ENCODE measurements at places on chromosomes 11 and 22.

- no peak for DNase-seq
Observed at GRCh38 chr22:38727530-38728451, 22.0 kb downstream of the GTPBP1 start.

DNA sequence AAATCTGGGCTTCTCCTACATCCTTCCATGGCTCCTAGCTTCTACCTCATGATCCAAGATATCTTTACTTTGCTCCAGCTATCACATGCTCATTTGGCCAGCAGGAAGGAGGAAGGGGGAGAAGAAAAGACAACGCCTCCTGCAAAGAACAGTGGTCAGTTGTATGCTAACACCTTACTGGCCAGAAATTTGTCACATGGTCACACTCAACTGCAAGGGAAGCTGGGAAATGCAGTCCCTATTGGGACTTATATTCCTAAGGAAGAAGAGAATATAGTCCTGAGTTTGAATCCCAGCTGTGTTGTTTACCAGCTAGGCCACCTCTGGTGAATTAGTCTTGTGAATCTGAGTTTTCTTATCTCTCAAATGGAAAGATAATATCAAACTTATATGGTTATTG lies 272.0 kb downstream of the BLID start:
- DNase-seq: no peak

GRCh38 chr22:47918276-47918921 lies 1155.9 kb downstream of the TBC1D22A start:
- no peak for DNase-seq

DNA sequence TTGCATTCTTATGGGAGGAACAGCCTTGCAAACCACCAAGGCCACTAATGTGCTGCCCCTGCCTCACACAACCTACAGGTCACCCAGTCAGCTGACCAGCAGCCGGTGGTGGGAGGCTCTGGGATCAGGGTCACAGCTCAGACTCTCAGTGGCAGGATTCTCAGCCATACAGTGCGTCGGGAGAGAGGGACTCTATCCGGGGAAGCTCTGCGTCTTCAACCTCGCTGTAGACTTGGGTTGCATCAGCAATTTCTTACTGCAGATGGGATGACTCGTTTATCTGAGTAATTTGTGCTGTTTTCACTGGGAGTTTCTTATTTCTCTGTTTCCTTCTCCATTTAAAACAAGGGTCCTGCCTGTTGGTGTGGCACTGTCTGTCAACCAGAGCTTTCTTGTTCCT lies 257.7 kb downstream of the TBC1D22A start:
- no peak for DNase-seq

DNA sequence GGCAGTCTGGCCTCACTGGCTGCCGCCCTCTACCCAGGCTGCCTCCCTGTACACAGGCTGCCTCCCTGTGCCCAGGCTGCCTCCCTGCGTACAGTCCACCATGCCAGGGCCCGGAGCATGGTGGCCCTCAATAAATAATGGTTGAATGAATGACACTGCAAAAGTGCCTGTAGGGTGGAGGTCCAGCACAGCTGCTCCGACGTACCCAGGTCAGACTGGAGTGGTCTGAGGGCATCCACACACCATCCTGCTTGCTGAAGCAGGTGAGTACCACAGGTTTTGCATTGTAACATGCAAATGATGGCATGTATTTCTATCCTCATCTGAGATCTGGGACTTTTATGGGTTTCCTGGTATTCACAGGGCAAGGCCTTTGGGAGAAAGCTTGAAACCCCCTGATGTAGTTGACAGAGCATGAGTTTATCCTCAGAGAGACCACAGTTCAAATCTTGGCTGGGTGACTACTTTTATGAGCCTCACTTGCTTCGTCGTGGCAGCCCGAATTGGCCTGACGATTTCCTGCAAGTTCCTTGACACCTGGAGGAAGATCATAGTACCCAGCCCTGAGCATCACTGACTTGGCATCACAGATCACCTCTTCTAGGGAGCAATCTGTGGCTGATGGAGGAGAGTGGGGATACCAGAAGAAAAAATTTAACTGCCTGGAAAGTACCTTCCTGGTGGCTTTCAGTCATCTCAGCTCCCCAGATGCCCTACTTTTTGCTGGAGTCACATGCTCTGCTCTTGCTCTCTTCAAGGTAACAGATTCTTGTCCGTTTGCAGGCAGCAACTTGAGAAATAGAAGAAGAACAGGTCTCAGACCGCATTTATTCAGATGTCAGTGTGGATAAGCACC lies 16.0 kb upstream of the CYB5R3 start:
- no peak for DNase-seq

- no peak for DNase-seq
Observed at GRCh38 chr22:44988671-44989070, 21.1 kb downstream of the PHF21B start.

GRCh38 chr11:20762116-20762844 lies 92.9 kb downstream of the NELL1 start:
- peak; percentile 24 for DNase-seq

GRCh38 chr11:34603129-34604001 lies 17.5 kb upstream of the EHF start:
- no peak for DNase-seq

- no peak for DNase-seq
Observed at GRCh38 chr11:3865388-3866193, 10.1 kb downstream of the STIM1 start.

DNA sequence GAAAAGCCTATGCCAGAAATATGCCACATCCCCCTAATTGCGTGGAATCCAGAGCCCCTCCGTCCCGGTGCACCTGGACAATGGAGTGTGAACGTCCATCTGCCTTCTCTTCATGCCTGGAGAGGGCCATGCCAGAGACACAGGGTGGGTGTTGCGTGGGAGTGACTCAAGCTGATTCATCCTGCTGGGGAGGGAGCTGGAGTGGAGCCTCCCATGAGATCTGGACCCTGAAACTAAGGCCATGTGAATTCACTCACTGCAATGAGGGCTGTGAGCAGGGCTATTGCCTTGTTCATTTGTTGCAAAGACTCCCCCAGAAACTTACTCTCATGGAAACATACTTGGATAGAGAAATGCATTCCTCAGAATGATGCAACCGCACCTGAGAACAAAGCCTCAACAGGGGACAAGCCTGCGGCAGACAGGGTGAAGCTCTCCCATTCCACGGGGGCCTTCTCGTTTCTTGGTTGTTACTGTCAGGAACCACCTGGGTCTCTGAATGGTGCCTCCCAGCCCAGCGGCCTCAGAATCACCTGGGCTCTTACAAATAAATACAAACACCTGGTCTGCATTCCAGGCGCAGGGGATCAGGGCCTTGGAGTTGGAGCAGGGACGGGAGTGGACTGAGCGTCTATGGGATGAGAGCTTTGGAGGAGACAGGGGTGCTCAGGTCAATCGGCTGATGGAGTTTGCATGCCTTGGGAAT lies 1031.2 kb downstream of the BRD1 start:
- no peak for DNase-seq

- DNase-seq: no peak
Observed at GRCh38 chr11:86204356-86204755, 40.2 kb upstream of the EED start.

DNA sequence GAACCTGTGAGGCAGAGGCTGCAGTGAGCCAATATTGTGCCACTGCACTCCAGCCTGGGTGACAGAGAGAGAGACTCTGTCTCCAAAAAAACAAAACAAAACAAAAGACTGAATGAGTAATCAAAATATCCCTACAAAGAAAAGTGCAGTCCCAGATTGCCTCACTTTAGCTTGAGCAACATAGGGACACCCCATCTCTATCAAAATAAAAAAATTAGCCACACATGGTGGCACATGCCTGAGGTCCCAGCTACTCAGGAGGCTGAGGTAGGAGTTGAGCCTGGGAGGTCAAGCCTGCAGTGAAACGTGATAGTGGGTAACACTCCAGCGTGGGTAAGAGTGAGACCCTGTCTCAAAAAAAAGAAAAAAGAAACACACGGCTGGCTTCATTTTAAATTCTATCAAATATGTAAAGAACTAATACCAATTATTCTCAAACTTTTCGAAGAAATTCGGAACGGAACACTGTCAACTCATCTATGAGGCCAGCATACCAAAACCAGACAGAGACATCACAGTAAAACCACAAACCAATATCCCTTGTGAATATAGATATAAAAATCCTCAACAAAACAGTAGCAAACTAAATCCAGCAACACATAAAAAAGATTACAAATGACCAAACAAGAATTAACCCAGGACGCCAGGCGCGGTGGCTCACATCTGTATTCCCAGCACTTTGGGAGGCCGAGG lies 12.9 kb downstream of the CHEK2 start:
- DNase-seq: no peak

- DNase-seq: no peak
Observed at GRCh38 chr11:47986742-47987141, 6.4 kb downstream of the PTPRJ start.

- no peak for DNase-seq
Observed at GRCh38 chr11:129195682-129196081, 3.6 kb upstream of the ARHGAP32 start.

DNA sequence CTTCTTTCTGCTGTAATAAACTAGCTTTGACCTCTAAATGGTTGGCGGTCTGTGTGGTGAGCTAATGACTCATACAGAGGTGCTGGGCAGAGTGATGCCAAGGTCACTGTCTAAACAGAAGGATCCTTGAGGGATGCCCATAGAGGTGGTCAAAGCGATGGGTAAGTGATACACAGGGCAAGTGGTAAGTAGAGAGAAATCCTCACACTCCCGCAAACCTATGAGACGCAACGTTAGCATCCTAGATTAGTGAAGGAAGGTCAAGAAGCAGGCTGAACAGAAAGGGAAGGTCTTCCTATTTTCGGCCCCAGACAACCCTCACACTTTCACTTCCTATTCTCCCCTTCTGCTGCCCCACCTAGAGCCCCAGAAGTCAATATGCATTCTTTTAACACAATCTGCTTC lies 65.6 kb upstream of the SESN3 start:
- DNase-seq: no peak

DNA sequence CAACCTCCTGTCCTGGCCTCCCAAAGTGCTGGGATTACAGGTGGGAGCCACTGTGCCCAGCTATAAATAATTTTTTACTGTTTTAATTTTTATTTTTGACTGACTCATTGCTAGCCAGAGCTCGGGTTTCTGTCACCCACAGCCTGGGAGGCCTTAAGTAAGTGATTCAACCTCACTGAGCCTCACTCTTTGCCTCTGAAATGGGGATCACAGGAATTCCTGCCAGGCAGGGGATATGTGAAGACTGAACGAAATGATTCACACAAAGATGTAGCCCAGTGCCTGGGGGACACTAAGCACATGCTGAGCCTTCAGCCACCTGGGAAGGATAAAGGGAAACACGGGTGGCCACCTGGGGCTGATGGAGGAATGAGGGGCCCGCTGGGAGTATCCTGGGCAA lies 3.8 kb upstream of the LRRC74B start:
- DNase-seq: no peak

- no peak for DNase-seq
Observed at GRCh38 chr11:1879342-1879940, 12.3 kb downstream of the PRR33 start.

DNA sequence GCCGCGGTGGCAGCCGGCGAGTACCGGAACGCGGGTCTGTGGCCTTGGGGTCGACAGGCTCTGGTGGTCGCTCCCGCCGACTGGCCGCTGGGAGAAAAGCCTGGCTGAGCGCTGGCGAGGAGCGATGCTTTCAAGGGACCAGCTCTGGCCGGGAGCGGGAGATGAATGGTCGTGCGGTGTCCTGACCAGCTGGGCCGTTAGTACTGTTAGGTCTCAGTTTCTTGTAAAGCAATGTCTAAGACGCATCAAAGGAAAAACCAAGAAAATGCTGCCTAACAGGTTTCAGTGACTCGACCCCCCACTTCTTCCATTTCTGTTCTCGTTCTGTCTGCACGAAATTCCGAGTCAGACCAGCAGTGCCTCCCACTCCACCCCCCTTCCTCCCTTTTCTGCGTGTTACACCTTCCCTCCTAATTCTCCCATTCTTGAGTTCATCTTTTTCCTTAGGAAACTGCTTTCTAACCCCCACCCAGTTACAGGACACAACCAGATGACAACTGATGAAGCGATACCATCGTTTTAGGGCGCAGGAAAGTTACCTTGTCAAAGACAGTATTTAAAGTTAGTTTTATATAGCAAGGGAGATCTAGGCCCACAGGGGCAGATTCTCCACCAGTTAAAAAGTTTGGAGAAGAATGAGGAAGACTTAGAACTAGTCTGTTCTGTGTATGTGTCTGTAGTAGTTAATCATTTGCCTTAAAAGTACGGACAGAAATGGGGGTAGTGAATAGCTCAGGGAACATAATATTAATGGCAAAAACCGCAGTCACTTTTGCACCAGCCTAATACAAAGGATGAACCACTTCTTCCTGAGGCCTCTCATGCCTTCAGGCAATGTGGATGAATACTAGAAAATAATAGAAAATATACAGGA lies 1.0 kb downstream of the CUL5 start:
- DNase-seq: peak; percentile 29

DNA sequence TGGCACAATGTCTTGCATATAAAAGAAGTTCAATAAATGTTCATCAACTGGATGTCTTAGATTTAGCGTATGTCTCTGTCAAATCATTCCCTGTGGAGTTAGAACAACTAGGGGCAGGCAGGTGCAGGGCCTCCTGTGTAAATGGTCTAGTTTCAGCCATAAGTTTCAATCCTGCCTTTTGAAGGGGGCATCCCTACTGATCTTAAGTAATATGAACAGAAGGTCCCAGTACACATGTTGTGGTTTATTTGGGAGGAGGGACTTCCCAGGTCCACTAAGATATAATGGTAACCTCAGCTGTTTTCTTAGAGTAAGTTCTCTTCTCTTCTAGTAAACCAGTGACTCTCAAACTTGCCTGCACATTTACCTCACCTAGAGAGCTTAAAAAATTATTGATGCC lies 19.8 kb downstream of the TTC12 start:
- no peak for DNase-seq

DNA sequence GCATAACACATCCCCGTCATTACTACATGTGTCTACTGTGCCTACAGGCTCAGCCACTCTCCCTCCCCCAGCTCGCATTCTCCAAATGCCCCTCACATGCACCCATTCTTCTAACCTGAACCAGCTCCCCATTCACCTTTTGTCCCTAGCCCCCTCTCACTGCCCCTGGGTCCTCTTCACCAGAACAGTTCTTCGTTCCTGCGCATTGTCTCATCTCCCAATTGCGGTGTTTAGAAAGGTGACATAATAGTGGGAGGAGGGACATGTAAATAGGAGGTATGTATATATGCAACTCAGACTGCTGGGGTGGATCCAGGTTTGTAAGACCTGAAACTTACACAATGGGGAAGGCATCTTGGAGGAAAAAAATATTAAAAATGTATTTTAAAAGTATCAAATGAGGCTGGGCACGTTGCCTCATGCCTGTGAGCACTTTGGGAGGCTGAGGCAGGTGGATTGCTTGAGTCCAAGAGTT lies 4.7 kb upstream of the VSIG2 start:
- DNase-seq: no peak

All from HAP-1 (cell line).